ENCODE measurements at places on chromosomes 1 and 21.

GRCh38 chr1:53410100-53410541, 49.1 kb upstream of the DMRTB1 start:
- DNase-seq = peak; percentile 43

- no peak for DNase-seq
These were observed 33.3 kb downstream of the TOR3A start for GRCh38 chr1:179115181-179115580.

DNA sequence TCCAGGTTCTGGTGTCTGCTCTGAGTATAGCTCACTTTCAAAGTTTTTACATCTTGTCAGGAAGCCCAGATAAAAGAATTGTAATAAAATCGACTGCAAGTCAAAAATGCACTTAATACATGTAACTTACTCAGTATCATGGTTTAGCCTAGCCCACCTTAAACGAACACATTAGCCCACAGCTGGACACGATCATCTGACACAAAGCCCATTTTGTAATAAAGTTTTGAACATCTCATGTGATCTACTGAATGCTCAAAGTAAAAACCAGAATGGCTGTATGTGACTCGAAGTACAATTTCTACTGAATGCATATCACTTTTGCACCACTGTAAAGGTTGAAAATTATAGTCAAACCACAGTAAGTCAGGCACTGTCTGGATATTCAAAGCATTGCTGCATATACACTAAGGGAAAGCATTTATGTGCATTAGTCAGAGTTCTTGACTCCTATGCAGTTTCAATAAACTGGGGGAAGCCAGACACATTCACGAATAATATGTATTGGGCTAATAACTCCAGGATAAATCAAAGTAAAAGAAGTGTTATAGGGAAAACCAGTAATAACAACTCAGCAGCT, 12.2 kb upstream of the TDRD10 start:
- DNase-seq = no peak

DNA sequence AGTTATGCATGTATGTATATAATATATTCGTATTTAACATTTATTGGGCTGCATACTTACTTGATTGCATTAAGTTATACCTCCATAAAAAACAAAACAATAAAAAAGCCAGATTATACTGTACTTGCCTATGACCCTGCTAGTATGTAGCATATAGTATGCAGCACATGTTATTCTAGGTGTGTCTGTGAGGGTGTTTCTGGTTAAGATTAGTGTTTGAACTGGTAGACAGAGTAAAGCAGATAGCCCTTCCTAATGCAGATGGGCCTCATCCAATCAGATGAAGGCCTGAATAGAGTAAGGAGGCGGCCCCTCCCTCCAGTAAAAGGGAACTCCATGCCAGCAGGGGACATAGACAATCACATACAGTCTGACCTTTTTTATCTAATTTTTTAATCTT, 323.3 kb upstream of the USP24 start:
- no peak for DNase-seq

- peak; percentile 31 for DNase-seq
These were observed 158.3 kb upstream of the CACNA1E start for GRCh38 chr1:181324797-181325616.

- no peak for DNase-seq
These were observed 45.1 kb upstream of the SDC3 start for GRCh38 chr1:30953685-30954084.

DNA sequence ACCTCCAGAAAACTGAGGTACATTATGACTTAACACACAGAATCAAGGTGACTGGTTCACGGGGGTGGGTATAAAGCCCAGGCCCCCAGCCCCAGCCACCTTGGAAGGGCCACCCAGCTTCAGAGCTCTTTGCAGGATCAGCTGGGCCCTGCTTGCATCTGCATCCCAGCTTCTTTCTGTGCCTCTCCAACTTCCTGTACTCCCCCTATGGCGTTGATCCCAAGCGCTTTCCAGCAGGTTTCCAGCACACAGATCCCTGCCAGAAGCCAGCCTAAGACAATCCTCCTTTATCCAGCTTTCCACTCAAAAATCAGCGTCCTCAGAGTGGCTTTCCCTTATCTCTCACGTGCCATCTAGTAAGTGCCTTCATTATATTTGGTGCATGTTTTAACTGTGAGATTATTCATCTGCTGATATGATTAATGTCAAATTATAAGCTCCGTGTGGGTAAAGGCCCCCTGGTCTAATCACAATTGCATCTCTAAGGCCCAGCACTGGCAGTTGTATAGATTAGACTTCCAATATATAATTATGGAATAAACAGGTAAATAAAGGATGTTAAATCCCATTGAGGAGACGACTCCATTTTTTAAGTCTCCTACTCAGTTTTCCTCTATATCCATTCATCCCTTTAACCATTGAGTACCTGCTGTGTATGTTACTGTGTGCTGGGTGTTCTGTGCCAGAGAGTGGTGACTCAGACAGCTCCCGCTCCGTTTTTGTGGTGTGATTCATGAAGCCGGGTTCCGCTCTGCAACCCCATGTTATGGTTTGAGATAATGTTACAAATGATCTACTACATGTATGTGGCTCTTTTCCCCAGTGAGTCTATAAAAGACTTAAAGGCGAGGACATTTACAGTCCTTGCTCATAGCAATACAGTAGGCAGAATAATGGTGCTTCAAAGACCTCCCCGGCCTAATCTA, 387.6 kb downstream of the PCP4 start:
- DNase-seq = no peak

- no peak for DNase-seq
These were observed 73.0 kb downstream of the PTPRC start for GRCh38 chr1:198711837-198712236.

DNA sequence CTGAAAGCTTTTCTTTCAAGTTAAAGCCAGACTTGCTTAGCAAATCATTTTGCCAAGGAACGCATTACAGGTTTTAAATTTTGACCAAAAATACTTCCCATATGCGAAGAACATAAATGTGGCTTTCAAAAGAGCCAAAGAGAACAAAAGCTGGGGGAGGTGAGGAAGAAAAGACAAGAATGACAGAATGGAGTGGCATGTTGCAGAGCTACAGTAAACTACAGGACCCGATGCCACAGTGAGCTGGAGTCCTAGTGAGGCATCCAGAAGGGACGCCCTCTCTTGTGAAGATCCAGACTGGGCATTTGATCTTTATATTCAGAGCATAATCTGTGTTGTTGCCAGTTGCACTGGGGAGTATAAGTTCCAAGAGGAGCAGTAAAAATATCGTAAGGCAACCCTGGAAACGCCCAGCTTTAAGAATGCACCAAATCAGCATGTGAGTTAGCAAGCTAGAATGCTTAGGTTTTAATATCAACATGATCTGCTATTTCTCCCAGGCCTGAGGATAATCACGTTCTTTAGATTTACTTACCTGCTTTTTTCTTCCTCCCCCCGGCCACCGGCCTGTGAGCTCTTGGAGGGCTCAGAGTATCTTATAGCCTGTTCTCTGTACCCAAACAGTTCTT, 48.4 kb upstream of the HOOK1 start:
- DNase-seq = no peak

GRCh38 chr1:67787746-67788145, 45.5 kb downstream of the GNG12 start:
- DNase-seq = no peak

GRCh38 chr1:109788695-109789521, 25.2 kb upstream of the EPS8L3 start:
- DNase-seq = no peak

- no peak for DNase-seq
These were observed 183.1 kb upstream of the KAZN start for GRCh38 chr1:14415396-14415795.

DNA sequence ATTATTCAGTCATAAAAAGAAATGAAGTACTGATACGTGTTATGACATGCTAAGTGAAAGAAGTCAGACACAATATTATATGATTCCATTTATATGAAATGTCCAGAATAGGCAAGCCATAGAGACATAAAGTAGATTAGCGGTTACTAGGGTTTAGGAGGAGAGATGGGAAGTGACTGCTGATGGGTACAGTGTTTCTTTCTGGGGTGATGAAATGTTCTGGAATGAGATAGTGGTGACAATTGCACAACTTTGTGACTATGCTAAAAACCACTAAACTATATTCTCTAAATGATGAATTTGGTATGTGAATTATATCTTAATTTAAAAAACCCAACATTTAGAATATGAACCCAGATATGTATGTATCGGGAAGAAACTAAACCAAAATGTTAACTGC, 27.6 kb downstream of the IPP start:
- DNase-seq = no peak

DNA sequence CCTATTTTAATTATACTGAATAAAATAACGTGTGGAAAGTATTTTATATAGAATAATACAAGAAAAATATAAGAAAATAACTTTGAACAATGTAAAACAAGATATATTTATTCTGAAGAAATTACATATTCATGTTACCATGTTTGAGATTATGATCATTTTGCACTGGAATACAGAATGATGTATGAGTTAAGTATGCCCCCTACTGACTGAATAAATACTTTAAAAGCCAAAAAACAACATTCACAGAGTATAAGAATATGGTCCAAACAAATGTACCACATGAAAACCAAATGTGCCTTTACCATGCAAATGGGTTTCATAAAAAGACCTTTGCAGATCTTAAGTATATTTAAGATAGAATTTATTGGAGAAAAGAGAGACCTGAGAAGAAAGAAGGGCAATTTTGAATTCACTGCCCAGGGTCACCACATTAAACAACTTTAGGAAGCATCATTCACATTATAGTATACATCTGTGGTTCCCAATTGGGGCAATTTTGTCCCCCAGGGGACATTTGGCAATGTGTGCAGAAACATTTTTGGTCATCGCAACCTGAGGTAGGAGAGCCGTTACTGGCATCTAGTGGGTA, 136.6 kb upstream of the GFI1 start:
- peak; percentile 38 for DNase-seq

DNA sequence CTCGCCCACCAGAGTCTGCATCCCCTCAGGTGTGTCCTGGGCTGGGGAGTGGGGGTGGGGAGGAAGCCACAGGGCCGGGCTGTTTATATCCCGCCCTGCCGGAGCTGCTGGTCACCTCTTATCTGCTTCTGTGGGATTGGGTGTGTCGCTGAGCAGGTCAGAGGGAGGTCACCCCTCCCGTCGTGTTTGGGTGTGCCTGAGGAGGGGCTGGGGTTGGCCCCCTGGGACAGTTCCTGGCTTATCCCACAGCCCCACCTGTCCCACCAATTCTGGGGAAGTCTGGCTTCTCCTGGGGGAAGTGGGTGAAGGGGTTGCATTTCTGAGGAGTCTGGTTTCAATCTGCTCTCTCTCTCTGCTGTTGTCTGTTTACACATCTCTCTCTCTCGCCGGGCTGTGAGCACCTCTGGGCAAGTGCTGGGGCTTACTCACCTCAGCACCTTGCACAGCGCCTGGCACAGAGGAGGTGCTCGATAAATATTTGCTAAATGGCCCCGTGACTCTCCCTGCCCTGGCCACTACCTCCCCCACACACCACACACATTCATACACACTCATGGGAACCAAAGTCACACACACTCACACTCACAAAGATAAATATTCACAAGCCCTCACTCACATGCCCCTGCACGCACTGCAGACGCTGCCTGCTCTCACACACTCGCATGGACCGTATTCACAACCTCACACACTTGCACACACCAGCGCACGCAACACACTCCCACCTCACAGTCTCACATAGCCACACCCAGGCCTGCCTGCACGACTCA, 8.3 kb downstream of the ELF3 start:
- DNase-seq = no peak

GRCh38 chr1:70360321-70360720, 5.8 kb upstream of the ANKRD13C start:
- no peak for DNase-seq

GRCh38 chr1:73761559-73761958, 436.4 kb downstream of the LRRIQ3 start:
- no peak for DNase-seq

GRCh38 chr1:234065794-234066447, 161.4 kb downstream of the SLC35F3 start:
- peak; percentile 53 for DNase-seq

- DNase-seq = no peak
These were observed 238.8 kb downstream of the NCAM2 start for GRCh38 chr21:21236996-21237395.

- DNase-seq = no peak
These were observed 36.1 kb downstream of the PHC2 start for GRCh38 chr1:33394770-33395169.

DNA sequence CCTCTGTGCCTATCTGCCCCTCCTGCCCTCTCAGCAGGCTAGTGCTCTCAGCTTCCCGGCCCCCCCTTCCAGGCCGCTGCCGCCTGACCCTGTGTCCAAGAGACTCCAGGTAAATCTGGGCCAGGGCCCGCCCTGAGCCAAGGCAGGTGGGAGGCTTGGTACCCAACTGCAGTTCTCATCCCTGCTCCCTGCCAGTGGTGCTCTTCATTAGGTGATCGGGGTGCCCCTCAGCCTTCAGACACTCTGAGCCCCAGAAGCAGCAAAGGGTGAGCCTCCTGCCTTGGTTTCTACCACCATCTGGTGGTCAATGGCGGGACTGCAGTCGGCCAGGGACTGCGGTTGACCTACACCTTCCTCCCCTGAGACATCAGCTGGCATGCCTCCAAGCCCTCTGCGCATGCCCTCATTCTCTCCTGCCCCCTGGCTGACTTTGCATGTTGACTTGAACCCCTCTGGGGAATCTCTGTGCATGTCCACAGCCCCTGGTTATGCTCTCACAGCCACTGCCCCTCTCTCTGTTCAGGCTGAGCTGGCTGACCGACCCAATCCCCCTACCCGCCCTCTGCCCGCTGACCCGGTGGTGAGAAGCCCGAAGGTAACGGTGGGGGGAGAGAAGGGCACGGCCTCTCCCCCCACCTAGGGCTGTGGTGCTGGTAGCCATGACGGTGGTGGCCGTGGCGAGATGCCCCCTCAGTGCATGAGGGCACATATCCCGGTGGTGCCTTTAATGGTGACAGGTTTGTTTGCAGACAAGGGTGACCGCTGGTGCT, 2.0 kb upstream of the EFNA4 start:
- DNase-seq = peak; percentile 97

DNA sequence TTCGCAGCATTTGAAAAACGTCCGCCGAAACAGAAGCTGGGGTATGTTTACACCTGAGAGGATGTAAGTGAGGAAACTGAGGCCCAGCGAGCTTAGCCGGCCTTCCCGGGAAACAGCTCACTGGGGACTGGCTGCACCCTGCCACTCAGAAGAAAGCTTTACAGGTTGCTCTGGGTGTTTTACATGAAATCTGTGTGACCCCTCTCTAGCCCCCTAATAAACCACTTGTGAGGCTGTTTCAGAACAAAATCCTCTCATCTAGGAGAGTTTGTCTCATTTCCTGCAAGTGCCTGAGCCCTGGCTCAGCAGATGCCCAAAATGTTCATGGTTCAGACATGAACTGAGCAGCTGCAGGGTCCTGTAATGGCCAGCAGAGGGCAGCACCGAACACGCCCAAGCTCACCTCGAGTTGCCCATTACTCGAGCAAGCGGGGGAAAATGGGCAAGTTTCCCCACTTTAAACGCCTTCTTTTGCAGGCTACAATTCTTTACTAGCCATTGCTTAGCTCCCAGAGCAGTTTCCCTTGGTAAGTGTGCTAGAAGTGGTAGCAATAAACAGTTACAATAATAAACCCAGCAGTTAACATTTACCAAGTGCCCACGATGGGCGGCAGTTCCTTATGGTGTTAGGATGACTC, 76.4 kb downstream of the FHAD1 start:
- DNase-seq = peak; percentile 77

All from CD4-positive, alpha-beta T cell treated with Interleukin-2 at 100 ng/mL for 4 hours (primary cell).